Calu3 (cell line): ENCODE measurements at places on chromosomes 2 and 18. TPM values are rescaled to one million over a fixed set of nuclear protein-coding genes. Genes with fewer than 3 reads are reported as not detected.

DNA sequence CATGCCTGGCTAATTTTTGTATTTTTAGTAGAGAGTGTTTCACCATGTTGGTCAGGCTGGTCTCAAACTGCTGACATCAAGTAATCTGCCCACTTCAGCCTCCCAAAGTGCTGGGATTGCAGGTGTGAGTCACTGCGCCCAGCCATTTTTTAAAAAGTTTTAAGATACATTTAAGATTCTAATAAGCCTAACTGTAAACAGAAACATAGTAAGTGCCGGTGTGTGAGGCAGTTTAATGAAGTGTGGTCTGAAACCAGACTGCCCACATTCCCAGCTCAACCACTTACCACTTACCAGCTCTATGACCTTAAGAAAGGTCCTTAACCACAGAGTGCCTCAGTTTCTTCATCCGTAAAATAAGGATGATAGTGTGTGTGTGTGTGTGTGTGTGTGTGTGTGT, 42.4 kb downstream of the TMEM237 start:
- no peak for DNase-seq
- H3K36me3 ChIP-seq: no peaks in the 10 kb centered on the region
- no peaks in the 10 kb centered on the region for H3K4me1 ChIP-seq
- H3K27ac ChIP-seq: no peak overlapping the region
- peaks cover 28% of the 10 kb centered on the region for H3K27me3 ChIP-seq

GRCh38 chr2:109373791-109374547, 239.8 kb downstream of the SEPTIN10 start:
- no peaks in the 10 kb centered on the region for H3K36me3 ChIP-seq
- H3K27me3 ChIP-seq: peaks cover 94% of the 10 kb centered on the region
- H3K27ac ChIP-seq: no peak overlapping the region
- H3K4me3 ChIP-seq: no peak overlapping the region

- H3K4me3 ChIP-seq: no peak overlapping the region
- H3K27me3 ChIP-seq: no peaks in the 10 kb centered on the region
- no peaks in the 10 kb centered on the region for H3K36me3 ChIP-seq
- no peak overlapping the region for H3K27ac ChIP-seq
- no peaks in the 10 kb centered on the region for H3K4me1 ChIP-seq
- no peak for DNase-seq
These were observed 282.4 kb downstream of the MEIS1 start for GRCh38 chr2:66717218-66717905.

DNA sequence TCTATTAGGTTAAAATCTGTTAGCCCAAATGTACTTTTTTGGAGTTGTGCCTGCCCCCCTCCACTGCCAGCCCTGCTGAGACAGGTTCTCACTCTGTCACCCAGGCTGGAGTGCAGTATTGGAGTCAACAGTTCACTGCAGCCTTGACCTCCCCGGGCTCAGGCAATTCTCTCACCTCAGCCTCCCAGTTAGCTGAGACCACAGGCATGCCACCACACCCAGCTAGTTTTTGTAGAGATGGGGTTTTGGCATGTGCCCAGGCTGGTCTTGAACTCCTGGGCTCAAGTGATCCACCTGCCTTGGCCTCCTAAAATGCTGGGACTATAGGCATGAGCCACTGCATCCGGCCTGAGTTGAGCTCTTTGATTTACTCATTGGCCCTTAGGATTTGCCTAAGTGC, 110.7 kb downstream of the ICA1L start:
- H3K27me3 ChIP-seq: no peaks in the 10 kb centered on the region
- no peaks in the 10 kb centered on the region for H3K36me3 ChIP-seq
- H3K4me1 ChIP-seq: peaks cover 9% of the 10 kb centered on the region
- H3K27ac ChIP-seq: no peak overlapping the region
- H3K4me3 ChIP-seq: no peak overlapping the region

- DNase-seq: no peak
- no peaks in the 10 kb centered on the region for H3K4me1 ChIP-seq
- no peak overlapping the region for H3K27ac ChIP-seq
- no peaks in the 10 kb centered on the region for H3K36me3 ChIP-seq
These were observed 43.4 kb downstream of the GREB1 start for GRCh38 chr2:11577101-11577883.

GRCh38 chr18:28132084-28132483, 44.8 kb downstream of the CDH2 start:
- H3K4me3 ChIP-seq: no peak overlapping the region
- peaks cover 14% of the 10 kb centered on the region for H3K4me1 ChIP-seq
- H3K27me3 ChIP-seq: no peaks in the 10 kb centered on the region
- H3K27ac ChIP-seq: no peak overlapping the region

DNA sequence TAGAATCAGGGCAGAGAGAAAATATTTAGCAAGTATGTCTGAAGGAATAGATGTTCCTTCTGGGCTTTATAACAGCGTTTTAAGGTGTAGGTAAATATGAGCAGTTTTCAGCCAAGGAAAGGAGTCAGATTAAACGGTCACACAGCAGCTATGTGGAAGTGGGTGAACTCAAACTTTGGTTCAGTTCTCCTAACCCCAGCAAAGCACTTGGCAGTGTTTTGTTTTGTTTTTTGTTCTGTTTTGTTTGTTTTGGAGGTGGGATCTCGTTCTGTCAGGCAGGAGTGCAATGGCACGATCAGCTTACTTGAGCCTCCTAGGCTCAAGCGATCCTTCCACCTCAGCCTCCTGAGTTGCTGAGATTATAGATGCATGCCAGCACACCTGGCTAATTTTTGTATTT, 24.6 kb downstream of the TANC1 start:
- H3K27ac ChIP-seq: no peak overlapping the region
- no peak overlapping the region for H3K4me3 ChIP-seq
- no peaks in the 10 kb centered on the region for H3K27me3 ChIP-seq
- no peaks in the 10 kb centered on the region for H3K36me3 ChIP-seq

- no peak for DNase-seq
- no peaks in the 10 kb centered on the region for H3K4me1 ChIP-seq
- no peak overlapping the region for H3K27ac ChIP-seq
- H3K4me3 ChIP-seq: no peak overlapping the region
These were observed 27.7 kb downstream of the ELP2 start for GRCh38 chr18:36157441-36157840.

GRCh38 chr2:157290525-157290924, 33.0 kb downstream of the GALNT5 start:
- peaks cover 24% of the 10 kb centered on the region for H3K4me1 ChIP-seq
- H3K27me3 ChIP-seq: no peaks in the 10 kb centered on the region
- no peaks in the 10 kb centered on the region for H3K36me3 ChIP-seq
- no peak overlapping the region for H3K27ac ChIP-seq
- no peak overlapping the region for H3K4me3 ChIP-seq
- no peak for DNase-seq

GRCh38 chr2:133768658-133769435, 200.6 kb upstream of the NCKAP5 start:
- DNase-seq: no peak
- H3K27ac ChIP-seq: no peak overlapping the region
- no peaks in the 10 kb centered on the region for H3K36me3 ChIP-seq

DNA sequence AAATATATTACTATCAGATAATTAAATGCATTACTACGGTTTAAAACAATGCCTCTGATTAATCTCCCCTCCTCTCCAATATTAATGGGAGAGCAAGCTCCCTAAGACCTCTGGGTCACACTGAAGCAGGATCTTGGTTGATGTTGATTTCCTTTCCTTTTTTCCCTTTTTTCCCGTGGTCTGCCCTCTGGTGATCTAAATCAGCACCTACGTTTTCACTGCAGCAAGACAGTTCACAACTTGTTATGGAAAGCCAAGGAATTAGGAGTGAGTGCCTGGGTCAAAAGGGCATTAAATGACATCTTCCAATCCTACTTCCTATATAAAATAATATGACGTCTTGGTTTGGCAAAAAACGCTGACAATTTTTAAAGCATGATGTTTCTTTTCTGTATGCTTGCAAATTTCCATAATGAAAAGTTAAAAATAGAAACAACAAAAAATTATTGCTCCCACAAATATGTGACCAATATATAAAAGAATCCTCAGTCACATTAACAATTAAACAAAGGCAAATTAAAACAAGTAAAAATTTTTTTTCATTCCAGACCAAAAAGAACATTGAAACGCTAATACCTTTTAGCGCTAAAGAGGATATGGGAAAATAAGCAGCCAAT, 7.9 kb upstream of the CFAP36 start:
- H3K4me1 ChIP-seq: no peaks in the 10 kb centered on the region
- no peaks in the 10 kb centered on the region for H3K27me3 ChIP-seq
- no peak overlapping the region for H3K27ac ChIP-seq
- H3K4me3 ChIP-seq: no peak overlapping the region
- peak; percentile 45 for DNase-seq

GRCh38 chr18:49839012-49839411, 25.7 kb upstream of the ACAA2 start:
- no peaks in the 10 kb centered on the region for H3K27me3 ChIP-seq
- no peak overlapping the region for H3K27ac ChIP-seq
- H3K4me1 ChIP-seq: peaks cover 21% of the 10 kb centered on the region
- peaks cover 25% of the 10 kb centered on the region for H3K36me3 ChIP-seq
- no peak for DNase-seq

GRCh38 chr2:168912901-168913369, 11.8 kb downstream of the G6PC2 start:
- peak overlapping the region; percentile 62 for H3K4me3 ChIP-seq
- peaks cover 14% of the 10 kb centered on the region for H3K4me1 ChIP-seq
- H3K36me3 ChIP-seq: no peaks in the 10 kb centered on the region
- no peak overlapping the region for H3K27ac ChIP-seq
- H3K27me3 ChIP-seq: peaks cover 27% of the 10 kb centered on the region

GRCh38 chr2:125085904-125086303, 1060.8 kb downstream of the CNTNAP5 start:
- H3K27me3 ChIP-seq: no peaks in the 10 kb centered on the region
- no peaks in the 10 kb centered on the region for H3K4me1 ChIP-seq
- no peak for DNase-seq

DNA sequence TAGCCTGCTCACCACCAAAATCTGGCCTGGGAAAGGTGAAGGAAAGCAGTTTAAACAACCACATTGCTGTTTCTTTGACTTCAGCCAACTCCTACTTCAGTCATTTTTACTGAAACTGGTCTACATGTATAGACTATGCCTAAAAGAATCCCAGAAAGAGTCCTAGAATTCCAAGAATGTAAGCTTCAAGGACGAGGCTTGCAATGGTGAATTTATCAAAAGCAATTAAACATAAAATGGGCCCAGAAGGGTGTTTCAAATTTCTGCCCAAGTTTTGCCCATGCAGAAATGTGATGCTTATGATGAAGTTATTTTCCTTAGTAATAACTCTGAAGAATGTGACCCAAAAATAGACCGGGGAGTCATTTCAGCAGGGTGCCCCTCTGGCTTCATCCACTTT, 16.6 kb downstream of the EN1 start:
- H3K4me1 ChIP-seq: no peaks in the 10 kb centered on the region
- no peak overlapping the region for H3K4me3 ChIP-seq
- H3K27ac ChIP-seq: no peak overlapping the region
- H3K27me3 ChIP-seq: peaks cover 13% of the 10 kb centered on the region

GRCh38 chr18:48953104-48953706, 2.4 kb upstream of the SMAD7 start:
- peaks cover 37% of the 10 kb centered on the region for H3K4me1 ChIP-seq
- DNase-seq: no peak
- peak overlapping the region; percentile 77 for H3K4me3 ChIP-seq
- H3K27me3 ChIP-seq: no peaks in the 10 kb centered on the region
- H3K36me3 ChIP-seq: peaks cover 58% of the 10 kb centered on the region

DNA sequence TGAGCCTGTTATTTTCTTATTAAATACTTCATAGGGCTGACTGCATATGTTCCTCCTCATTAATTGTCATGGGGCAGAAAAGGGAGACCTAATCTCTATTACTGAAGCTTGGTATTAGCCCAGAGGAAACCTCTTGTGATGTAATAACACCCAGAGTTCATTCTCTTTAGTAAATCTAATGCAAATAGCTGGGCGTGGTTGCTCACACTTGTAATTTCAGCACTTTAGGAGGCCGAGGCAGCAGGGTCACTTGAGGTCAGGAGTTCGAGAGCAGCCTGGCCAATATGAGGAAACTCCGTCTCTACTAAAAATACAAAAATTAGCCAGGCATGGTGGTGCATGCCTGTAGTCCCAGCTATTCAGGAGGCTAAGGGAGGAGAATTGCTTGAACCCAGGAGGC, 14.7 kb downstream of the DAW1 start:
- H3K27me3 ChIP-seq: no peaks in the 10 kb centered on the region
- peaks cover 32% of the 10 kb centered on the region for H3K4me1 ChIP-seq

- DNase-seq: no peak
- H3K4me1 ChIP-seq: no peaks in the 10 kb centered on the region
- no peak within 1 kb of the TSS for H3K4me3 ChIP-seq
- no peaks in the 10 kb centered on the region for H3K27me3 ChIP-seq
- H3K36me3 ChIP-seq: no peaks in the 10 kb centered on the region
These were observed at the start of gene CPO for GRCh38 chr2:206939340-206939739. Gene CPO, plus strand, starts transcription at chr2:206939518. Its CDS starts 82 bp downstream, at chr2:206939600.

- DNase-seq: no peak
- no peak overlapping the region for H3K4me3 ChIP-seq
- no peak overlapping the region for H3K27ac ChIP-seq
These were observed 2082.4 kb upstream of the PIK3C3 start for GRCh38 chr18:39872651-39873050.

DNA sequence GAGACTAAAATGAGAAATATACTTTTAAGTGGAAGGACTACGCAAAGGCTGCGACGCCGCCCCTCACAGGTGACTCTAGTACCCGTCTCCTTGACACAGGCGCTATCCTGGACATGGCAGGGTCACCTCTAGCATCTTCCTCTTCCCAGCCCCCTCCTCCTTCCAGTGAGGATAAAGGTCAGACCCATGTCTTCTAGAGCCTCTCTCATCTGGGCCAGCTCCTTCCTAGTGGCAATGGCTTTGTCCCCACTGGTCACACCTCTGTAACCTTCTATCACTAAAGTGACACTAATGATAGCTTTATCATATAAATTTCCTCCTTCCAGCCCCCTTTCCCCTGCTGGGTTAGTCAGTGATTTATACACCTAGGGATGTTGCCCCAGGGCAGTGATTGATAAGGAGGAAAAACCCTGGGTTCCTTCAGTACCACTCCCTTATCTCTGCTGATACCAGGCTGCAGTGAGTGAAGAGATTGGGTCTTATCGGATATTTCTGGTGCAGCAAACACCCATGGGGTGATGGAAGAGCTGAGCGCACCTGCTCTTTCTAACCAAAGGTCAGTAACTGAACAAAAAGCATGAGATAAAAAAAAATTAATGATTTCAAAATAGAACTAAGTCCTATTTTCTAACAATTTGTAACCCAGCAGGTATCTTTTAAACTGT, 62.0 kb upstream of the FZD5 start:
- H3K4me1 ChIP-seq: peaks cover 40% of the 10 kb centered on the region
- H3K27ac ChIP-seq: no peak overlapping the region
- no peak for DNase-seq
- H3K27me3 ChIP-seq: no peaks in the 10 kb centered on the region
- peaks cover 4% of the 10 kb centered on the region for H3K36me3 ChIP-seq

- peaks cover 12% of the 10 kb centered on the region for H3K4me1 ChIP-seq
- H3K27ac ChIP-seq: no peak overlapping the region
- H3K27me3 ChIP-seq: peaks cover 4% of the 10 kb centered on the region
These were observed 435 bp upstream of the ARHGAP25 start for GRCh38 chr2:68734176-68734575.

Gene QPCT
- total RNA-seq: 7.4 and 8.9 TPM in 2 replicates

Gene PAPOLG
- 14.4 and 14.7 TPM in 2 replicates for total RNA-seq

Gene CCDC68
- total RNA-seq: 16.0 and 25.5 TPM in 2 replicates

Gene SPOPL
- 37.8 and 40.8 TPM in 2 replicates for total RNA-seq

Gene AQP12B
- total RNA-seq: not detected in 2 replicates

Gene MYO5B
- 56.7 and 59.1 TPM in 2 replicates for total RNA-seq

Gene AFF3
- total RNA-seq: not detected in 2 replicates
